Iris pigment epithelial cell (primary cell): ENCODE measurements at places on chromosomes 1 and 21.

GRCh38 chr1:39272027-39272797 lies 67.7 kb downstream of the MACF1 start:
- peak; percentile 38 for DNase-seq

- DNase-seq: peak; percentile 97
These were observed 251.6 kb downstream of the AKT3 start for GRCh38 chr1:243598433-243598832.

- no peak for DNase-seq
These were observed 6.5 kb upstream of the ATP1A4 start for GRCh38 chr1:160144921-160145320.

DNA sequence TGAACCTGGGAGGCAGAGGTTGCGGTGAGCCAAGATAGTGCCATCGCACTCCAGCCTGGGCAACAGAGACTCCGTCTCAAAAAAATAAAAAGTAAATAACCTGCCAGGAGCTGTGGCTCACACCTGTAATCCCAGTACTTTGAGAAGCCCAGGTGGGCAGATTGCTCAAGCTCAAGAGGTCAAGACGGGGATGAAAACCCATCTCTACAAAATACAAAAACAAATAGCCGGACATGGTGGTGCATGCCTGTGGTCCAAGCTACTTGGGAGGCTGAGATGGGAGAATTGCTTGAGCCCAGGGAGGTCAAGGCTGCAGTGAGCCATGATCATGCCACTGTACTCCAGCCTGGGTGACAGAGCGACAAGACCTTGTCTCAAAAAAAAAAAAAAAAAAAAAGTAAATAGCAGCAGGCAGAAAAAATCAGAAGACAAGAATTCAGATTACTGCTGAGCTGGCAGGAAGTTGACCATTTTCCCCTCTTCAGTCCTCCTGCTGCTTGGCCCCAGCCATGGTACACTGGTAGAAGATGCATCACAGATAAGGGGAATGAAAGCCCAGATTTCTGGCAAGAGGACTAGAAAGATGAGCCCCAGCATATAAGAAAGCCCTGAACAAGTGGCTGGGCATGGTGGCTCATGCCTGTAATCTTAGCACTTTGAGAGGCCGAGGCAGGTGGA lies 97.6 kb downstream of the TOMM20 start:
- no peak for DNase-seq

- no peak for DNase-seq
These were observed 244.0 kb downstream of the RHOU start for GRCh38 chr1:228979325-228979699.
